ENCODE measurements at places on chromosomes 16 and 17. TPM values are rescaled to one million over a fixed set of nuclear protein-coding genes. Genes with fewer than 3 reads are reported as not detected.

EXOC3L1 gene
- 0.62 TPM for total RNA-seq

KRT25 gene
- total RNA-seq: not detected

ZNF597 gene
- total RNA-seq: 4.7 TPM

- DNase-seq: peak; percentile 46
- H3K27ac ChIP-seq: peak overlapping the region; percentile 90
- no peaks in the 10 kb centered on the region for H3K27me3 ChIP-seq
- peak overlapping the region; percentile 84 for H3K4me3 ChIP-seq
- H3K36me3 ChIP-seq: peaks cover 11% of the 10 kb centered on the region
- peaks cover 26% of the 10 kb centered on the region for H3K4me1 ChIP-seq
Measured at GRCh38 chr17:18257982-18258355, 569 bp downstream of the FLII start.
